ENCODE measurements at places on chromosomes 1 and 21. TPM values are rescaled to one million over a fixed set of nuclear protein-coding genes. Genes with fewer than 3 reads are reported as not detected.
A peak's percentile ranks its signal among the peaks of the same experiment; 100 is the strongest.

GRCh38 chr1:2530513-2531361, 674 bp upstream of the HES5 start:
- DNase-seq, result no peak

- DNase-seq, result no peak
Observed at GRCh38 chr1:7572654-7573152, 198.4 kb upstream of the VAMP3 start.

- no peak for DNase-seq
Observed at GRCh38 chr1:17281775-17282181, 26.2 kb upstream of the PADI4 start.

- no peak for DNase-seq
Observed at GRCh38 chr1:171422511-171422910, 62.8 kb upstream of the PRRC2C start.

DNA sequence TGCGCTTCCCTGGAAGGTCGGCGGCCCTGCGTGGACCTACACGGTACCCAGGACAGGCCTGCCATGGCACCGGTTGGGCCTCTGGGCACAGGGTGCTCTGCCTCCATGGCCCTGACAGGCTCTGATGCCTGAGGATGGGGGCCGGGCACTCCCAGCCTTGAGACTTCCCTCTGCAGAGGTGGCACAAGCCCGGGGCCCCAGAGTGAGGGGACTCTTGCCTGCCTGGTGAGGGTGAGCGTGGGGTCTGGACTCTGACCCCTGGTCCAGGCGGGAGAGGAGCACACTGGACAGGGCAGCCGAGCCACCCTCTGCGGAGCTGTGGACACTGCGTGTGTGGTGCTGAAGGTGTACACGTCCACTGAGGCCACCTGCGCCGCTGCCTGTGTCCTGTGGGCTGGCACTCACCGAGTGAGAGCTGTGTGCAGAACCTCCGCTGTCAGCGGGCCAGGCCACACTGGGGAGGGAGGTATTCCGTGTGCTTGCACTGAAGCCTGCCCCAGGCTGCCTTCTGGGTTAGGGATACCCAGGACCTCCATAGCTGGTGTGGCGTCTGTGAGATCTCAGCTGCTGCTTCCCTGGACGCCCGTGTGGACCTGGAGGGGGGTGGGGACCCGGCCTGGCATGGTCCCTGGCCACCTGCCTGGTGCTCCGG, 10.4 kb downstream of the SKI start:
- no peak for DNase-seq

DNA sequence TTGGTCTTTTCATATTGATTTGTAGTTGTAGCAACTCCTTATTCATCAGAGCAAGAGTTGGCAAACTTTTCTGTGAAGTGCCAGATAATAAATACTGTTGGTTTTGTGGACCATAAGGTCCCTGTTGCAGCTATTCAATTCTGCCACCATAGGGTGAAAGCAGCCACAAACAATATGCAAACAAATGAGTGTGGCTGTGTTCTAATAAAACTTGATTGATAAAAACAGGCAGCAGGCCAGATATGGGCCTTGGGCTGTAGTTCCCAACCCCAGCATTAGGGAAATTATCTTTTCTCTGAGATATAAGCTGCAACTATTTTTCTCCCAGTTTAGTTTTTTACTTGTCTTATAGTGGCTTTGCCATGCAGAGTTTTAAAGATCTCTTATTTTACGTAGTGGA, 469.2 kb downstream of the SMYD3 start:
- DNase-seq, result no peak

GRCh38 chr1:64959986-64960385, 6.4 kb downstream of the JAK1 start:
- no peak for DNase-seq

S100A16 gene
- 0.17 TPM for polyA plus RNA-seq

- no peak for DNase-seq
Observed at GRCh38 chr1:185049670-185050069, 4.3 kb downstream of the RNF2 start.

GRCh38 chr1:234125283-234125682, 220.8 kb downstream of the SLC35F3 start:
- no peak for DNase-seq

GBP4 gene
- 3.0 TPM for polyA plus RNA-seq

PCSK9 gene
- polyA plus RNA-seq, result not detected

DNA sequence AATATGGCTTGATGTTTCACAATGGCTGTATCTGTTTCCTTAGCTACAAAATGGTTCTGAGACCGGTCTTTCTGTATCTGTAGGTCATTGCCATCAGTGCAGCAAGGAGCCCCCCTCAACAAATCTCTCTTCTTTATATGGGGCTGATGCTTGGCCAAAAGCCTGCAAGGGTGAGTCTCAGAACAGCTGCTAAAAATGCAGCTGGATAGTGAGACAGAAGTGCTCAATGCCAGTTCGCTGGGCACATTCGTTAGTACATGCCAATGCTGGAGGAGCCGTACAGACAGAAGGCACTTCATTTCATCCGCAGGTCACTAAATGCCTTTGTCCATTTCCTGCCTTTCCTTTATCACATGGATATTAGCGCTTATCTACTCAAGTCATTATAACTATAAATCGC, 67.3 kb downstream of the RUNX1 start:
- DNase-seq, result no peak

GRCh38 chr1:16183179-16183578, 27.3 kb upstream of the EPHA2 start:
- no peak for DNase-seq

DNA sequence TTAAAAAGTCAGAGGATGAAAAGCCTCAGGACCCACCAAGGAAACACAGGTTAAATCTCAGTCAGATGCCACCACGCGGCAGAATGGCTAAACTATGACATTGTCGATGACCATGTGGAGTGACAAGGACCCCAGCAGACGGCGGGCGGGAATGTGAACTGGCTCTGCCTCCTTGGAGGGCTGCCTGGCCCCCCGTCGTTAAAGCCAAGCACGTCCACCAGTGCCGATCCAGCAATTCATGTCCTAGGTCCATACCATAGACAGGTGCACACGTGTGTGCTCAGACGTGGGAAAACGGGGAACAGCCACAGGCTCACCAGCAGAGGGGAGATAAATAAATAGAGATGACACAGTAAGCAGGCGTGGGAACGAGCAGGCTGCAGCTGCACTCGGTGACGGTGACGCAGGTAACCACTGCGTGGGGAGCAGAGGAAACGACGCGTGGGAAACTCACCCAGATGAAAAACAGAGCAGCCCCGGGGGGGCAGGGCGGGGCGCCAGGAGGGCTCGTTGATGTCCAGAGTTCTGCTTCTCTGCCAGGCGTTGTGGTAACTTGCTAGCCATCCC, 28.3 kb upstream of the PCBP3 start:
- peak; percentile 78 for DNase-seq

DNA sequence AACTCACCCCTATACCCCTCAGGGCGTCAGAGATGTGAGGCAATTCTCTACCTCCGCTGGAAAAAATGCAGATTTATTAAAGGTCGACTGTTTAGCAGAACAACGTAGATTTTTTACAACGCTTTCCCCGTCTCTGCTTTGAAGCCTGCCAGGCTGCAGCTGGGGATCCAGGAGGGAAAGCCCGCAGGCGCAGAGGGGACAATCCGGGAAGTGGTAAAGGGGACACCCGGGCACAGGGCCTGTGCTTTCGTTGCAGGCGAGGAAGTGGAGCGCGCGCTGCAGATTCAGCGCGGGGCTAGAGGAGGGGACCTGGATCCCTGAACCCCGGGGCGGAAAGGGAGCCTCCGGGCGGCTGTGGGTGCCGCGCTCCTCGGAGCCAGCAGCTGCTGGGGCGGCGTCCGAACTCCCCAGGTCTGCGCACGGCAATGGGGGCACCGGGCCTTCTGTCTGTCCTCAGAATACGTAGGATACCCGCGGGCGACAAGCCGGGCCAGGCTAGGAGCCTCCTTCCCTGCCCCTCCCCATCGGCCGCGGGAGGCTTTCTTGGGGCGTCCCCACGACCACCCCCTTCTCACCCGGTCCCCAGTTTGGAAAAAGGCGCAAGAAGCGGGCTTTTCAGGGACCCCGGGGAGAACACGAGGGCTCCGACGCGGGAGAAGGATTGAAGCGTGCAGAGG, 5.5 kb downstream of the SIM2 start:
- no peak for DNase-seq

GRCh38 chr1:28104866-28105467, 16.6 kb upstream of the EYA3 start:
- no peak for DNase-seq

OR2L8 gene
- not detected for polyA plus RNA-seq

DNA sequence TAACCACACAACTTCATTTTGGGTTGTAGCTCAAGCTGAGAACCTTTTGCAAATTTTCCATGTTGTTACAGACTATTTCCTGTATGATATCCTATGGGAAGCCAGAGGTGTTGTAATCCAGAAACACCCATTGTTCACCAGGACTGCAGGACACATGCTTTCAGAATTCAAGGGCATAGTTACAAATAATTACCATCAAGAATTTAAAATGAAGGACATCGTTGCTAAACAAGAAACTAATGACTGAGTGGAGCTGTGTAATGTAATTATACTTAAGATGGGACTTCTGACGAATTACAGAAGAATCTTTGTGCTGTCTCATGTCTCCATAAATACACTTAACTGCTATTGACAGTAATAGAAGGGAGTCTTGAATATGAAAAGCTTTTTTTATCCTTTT, 47.6 kb upstream of the HOOK1 start:
- DNase-seq, result no peak

DNA sequence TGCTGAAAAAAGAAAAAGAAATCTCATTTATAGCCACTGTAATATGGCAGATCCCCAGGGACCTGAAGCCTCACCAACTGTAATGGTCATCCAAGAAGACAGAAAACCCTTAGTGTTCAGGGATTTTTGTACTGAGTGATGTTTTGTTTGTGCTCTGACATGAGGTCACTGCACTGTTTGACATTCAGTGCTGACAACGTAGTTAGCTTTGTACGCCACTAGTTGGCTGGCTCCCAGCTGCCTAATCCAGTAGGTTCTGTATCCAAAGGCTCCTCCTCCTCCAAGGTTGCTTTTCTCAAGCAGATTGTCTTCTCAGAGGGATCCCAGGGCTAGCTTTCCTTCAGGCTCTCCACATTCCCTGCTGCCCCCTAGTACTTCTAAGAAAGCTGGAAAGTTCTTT, 9.5 kb upstream of the YRDC start:
- DNase-seq, result no peak

TNFSF4 gene
- 15.2 TPM for polyA plus RNA-seq

DNA sequence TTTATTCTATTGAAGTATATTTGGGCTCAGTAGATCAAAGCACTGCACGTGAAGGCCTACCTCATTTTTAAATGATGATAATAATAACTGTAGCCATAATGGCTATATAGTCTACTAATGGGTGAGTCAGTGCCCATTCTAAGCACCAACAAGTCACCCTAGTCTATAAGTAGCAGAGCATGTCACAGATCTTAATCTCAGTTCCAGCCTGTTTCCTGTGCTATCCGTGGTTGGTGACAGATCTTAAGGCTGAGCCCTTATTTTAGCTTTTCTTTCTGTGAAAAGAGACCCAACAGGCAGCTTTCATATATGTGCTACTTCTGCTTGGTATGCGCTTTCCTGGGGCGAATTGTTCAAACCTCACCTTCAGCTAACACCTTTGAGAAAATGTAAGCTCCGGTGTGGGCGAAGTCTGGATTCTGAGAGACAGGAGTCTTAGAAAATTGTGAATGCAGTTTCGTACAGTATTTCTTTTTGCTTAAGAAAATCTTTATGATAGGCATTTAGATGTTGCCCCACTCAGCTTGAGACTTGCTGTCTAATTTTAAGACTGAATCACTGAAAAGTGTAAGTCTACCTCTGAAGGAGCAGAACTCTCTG, 59.6 kb downstream of the FMN2 start:
- DNase-seq, result no peak

- no peak for DNase-seq
Observed at GRCh38 chr21:38959692-38960061, 153.9 kb downstream of the ETS2 start.

- DNase-seq, result no peak
Observed at GRCh38 chr1:29810121-29811120, 574.1 kb downstream of the PTPRU start.

NTNG1 gene
- polyA plus RNA-seq, result 0.18 TPM

GRCh38 chr1:26028490-26028980, 7.0 kb downstream of the EXTL1 start:
- DNase-seq, result no peak

OR2T35 gene
- polyA plus RNA-seq, result 0.12 TPM

DNA sequence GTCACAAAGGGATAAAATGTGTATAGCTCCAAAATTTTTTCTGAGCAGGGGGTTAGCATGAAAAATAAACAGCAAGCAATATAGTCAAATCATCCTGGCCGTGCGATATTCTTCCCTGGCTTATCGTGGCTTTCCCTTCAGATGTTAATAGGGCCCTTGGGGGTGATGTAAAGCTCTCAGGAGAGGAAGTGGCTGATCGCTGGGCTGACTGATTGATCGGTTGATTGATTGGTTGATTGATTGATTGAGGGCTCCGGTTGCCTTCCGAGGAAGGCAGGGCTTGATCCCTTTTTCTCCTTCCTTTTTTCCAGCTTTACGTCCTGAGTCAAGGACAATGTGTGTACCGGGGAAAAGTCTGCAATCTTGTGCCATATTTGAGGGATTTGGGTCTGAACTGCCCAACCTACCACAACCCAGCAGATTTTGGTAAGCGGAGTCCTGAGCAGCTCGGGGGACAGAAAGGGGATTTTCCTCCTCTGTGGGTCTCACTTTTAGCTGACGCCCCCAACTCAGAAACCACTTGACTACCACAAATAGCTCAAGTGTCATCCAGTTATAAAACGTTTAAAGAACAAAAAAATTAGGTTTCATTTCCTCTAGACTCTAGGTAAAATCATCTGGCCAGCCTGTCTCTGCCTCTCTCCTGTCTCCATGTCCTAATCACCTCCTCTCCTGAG, 29.5 kb downstream of the TFF3 start:
- DNase-seq, result peak; percentile 36

DNA sequence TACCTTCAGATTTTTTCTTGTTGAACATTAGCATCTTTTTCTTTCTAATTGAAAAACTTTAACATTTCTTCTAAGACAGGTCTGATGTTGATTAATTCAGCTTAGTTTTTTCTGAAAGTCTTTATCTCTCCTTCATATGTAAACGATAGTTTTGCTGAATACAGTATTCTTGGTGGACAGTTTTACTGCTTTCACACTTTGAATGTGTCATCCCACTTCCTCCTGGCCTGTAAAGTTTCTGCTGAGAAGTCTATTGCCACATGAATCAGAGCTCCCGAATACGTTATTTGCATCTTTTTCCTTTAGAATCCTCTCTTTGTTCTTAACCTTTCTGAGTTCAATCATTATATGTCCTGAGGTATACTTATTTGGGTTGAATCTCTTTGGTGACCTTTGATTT, 344.2 kb downstream of the OLFM3 start:
- no peak for DNase-seq

DNA sequence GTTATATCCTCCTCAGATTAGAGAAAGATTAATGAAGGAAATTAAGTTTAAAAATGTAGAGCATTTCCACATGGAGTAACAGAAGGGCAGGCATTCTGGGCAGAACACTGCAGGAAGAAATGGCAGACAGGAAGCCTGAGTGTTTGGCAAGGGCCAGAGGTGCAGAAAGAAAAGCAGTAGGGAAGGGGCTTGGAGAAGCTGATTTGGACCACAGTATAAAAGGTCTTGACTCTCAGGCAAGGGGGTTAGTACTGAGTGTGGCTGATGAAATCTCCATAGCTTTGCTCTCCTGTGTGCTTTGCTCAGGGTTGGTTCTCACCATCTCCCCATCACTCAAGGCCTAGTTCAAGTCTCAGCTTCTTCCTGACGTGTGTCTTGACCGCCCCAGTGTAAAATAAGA, 80.2 kb downstream of the SLC45A1 start:
- DNase-seq, result no peak

GRCh38 chr1:66437136-66437401, 96.9 kb upstream of the SGIP1 start:
- no peak for DNase-seq

All from GM12878 (cell line).